ENCODE measurements at places on chromosomes 5 and 9.

GRCh38 chr5:133881576-133882388 is 86.6 kb downstream of the C5orf15 start:
- no peak for DNase-seq

DNA sequence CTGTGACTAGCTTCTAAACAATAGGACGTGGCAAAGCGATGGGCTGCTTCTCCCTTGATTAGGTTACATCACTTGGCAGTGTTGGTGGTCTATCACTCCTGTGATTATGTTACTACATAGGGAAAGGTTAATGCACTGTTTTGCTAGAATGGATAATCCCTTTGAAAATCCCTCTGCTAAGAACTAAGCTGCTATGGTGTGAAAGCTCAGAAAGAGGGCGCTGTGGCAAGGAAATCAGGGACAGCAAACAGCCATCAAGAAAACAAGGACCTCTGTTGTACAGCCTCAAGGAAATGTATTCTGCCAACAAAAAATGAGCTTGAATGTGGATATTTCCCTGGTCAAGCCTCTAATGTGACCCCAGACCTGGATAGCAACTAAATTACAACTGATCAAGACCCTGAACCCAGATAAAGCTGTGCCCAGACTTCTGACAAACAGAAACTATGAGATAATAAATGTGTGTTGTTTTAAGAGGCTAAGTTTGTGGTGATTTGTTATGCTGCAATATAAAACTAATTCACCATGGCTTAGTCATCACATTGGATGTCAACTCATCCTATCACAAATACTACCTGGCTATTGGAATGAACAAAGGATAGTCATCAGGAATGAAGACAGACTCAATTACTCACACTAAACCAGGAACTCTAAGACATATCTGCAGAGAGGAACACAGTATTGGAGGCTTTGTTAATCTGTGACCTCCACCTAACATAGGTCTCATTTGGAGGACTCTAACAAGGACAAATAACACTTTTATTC is 1215.9 kb downstream of the EFNA5 start:
- DNase-seq, result peak; percentile 83

- DNase-seq, result no peak
Observed at GRCh38 chr5:112823181-112823580, 37.9 kb upstream of the SRP19 start.

- DNase-seq, result peak; percentile 71
Observed at GRCh38 chr5:101678481-101679193, 617.4 kb downstream of the SLCO4C1 start.

- DNase-seq, result no peak
Observed at GRCh38 chr5:122112733-122113558, 16.4 kb upstream of the ZNF474 start.

DNA sequence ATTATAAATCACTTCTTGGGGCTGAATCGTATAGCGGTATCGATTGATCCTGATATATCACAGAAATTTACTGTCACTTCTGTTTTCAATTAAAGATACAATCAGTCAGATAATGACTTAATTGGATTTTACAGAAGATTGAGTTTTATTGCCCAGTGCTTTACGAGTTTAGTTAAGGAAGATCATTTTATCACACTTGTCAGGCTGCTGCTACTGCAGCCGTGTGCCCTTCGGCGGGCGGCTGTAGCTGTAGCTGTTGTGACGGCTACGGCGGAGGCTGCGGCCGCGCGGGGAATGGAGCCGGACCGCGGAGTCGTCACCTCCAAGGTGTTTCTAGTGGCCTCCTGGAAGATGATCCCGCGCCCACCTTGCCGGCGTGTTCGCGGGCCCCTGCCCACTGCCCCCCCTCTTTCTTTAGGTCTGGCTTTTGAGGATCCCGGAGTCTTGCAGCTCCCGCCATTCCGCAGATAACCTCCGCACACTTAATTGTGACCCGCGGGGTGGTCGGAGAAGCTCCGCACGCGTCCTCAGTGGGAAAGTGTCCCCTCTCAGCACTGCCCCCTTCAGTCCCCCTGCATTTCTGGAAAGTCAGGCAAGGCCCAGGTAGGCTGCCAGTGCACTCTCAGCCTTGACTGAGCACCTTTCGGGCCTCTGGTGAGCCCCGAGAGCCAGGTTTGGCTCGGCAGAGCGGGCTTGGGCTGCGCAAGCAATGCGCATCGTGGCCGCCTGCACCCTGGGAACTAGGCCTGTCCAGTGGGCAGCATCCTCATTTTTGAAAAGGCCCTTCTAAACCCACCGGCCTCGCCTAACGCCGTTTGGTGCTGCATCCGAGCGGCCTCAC is 6.9 kb upstream of the DMRT3 start:
- no peak for DNase-seq

DNA sequence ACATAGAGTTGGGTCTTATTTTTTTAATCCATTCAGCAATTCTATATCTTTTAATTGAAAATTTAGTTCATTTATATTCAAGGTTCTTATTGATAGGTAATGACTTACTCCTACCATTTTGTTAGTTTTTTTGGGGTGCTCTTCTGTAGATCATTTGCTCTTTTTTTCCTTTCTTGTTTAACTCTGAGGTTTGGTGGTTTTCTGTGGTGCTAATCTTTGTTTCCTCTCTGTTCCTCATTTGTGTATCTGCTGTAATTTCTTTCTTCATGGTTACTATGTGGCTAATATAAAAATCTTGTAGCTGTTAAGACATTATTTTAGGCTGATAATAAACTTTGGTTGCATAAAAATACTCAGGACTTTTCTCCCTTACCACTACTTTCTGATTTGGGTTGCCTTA is 181.6 kb upstream of the DMRTA1 start:
- DNase-seq, result no peak

DNA sequence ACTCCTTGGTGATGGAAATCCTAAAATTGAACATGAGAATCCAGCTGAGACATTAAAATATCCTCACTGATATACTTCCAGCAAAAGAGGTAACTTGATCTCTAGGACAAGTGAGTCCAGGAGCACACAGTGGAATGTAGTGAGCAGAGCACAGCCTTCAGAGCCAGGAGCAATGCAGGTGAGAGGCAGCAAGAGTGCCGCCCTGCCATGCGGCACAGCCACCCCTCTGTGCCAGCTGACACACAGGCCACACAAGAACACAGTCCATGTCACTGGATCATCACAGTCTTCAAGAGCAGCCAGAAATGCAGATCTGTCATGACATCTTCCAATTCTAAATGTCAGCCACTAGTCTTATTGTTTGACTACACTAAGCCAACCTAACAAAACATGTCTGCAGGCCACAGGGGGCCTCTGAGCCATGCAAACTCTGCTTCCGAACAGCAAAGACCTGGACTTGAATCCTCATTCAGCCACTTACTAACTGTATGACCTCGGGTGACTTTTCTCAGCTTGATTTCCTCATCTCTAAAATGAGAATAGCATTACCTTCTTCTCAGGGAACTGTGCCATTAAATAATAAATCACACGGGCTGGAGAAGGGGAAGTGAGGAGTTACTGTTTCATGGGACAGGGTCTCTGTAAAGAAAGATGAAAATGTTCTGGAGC is 47.0 kb downstream of the CCDC125 start:
- no peak for DNase-seq

GRCh38 chr5:103120607-103121200 is 603 bp downstream of the PPIP5K2 start:
- DNase-seq, result peak; percentile 53

DNA sequence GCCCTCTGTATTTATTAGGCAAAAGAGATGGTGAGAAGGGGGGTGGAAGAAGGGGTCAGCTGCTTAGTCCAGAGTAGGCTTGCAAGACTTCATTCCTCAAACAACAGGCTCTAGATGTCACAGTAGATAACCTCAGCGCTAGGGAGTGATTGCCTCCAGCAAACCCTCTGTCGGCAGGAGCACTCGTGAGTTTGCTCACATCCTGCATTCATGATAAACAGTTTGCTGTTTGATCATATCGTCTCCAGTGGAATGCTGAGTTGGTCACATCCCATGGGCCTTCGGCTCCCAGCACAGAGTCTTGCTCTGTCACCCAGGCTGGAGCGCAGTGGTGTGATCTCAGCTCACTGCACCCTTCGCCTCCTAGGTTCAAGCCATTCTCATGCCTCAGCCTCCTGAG is 3.6 kb downstream of the TTC23L start:
- DNase-seq, result peak; percentile 87

DNA sequence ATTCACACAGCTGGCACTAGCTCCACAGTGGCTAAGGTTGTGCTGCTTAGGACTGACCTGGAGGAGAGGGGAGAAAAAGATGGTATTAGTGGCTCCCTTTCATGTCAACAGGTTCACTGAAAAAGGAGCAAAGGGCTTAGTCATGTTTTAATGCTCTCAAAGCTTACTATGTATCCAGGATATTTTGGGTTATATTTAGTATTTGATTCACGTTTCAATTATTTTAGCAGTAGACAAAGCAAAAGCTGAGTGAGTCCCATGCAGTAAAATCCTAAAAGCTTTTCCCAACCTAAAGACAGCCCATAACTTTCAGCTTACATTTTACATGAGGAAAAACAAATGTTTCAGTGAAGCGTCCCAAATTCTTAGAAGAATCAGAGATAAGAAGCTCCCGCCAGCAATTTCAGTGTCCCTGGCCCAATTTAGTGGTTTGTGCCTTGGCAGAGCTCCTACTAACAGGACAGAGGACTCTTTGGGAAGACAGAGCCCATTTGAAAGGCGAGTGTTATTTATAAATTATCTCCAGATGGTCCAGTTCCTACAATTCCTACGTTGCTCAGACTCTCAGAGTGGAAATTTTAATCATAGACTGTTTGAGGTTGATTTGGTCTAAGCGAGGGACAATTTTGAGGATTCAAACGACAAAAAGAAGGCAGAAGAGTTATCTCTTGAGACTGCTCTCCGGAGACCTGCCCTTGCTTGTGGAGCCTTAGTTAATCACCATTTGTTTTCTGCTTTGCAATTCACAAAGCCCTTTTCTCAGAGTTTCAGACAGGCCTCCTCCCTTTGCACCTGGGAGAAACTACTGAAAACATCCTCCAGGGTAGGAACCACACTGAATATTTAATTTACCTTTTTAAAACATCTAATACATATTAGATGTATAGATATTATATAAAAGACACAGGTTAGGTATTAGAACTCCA is 225.0 kb upstream of the ANKRD55 start:
- DNase-seq, result peak; percentile 60

- DNase-seq, result no peak
Observed at GRCh38 chr5:170248172-170248930, 15.6 kb downstream of the C5orf58 start.

GRCh38 chr9:125608489-125609224 is 98.4 kb downstream of the MAPKAP1 start:
- DNase-seq, result no peak

- DNase-seq, result peak; percentile 19
Observed at GRCh38 chr9:79134654-79135053, 437.1 kb upstream of the TLE4 start.

DNA sequence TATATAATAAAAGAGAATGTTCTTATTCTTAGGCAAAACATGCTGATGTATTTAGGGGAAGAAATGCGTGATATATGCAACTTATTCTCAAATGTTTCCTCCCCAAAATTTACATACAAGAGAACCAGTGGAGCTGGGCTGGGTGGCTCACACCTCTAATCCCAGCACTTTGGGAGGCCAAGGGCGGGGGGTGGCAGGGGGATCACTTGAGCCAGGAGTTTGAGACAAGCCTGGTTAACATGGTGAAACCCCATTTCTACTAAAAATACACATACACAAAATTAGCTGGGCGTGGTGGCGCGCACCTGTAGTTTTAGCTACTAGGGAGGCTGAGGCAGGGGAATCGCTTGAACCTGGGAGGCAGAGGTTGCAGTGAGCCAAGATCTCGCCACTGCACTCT is 27.5 kb upstream of the UBTD2 start:
- DNase-seq, result no peak

DNA sequence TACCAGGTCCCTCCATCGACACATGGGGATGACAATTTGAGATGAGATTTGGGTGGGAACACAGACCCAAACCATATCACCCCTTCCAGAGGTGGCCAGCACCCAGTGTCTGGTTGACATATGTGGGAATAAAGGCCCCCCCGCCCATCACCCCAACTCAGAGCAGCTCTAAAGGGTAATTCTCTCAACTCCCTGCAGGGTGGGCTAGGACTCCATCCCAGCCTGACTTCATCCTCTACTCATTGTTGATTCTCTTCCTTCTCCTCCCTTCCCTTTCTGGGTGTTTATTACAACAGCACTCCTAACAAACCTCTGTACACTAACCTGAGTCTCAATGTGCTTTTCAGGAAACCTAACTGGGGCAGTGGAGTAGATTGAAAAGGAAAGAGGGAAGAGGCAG is 339.9 kb downstream of the ACTL7B start:
- DNase-seq, result no peak

DNA sequence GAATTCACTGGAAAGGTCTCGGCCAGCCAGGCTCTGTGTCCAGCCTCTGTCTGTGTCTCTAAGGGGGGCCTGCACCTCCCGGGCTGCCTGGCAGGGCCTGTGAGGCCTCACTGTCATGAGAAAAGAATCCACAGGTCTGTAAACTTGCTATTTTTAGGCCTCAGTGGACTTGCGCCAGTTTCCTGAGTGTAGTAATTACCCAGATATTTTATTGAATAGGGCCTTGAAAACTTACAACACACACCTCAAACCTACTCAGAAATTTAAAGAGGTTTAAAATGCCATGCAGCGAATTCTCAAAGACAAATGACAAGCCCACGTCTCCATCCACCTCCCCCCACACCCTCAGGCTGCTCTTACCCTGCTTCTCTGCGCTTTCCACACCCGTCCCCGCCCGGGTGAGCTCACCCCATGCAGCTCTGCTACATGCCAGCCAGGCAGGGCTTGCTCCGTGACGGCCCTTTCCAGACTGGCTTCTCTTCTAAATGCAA is 8.8 kb upstream of the TENT4A start:
- no peak for DNase-seq

DNA sequence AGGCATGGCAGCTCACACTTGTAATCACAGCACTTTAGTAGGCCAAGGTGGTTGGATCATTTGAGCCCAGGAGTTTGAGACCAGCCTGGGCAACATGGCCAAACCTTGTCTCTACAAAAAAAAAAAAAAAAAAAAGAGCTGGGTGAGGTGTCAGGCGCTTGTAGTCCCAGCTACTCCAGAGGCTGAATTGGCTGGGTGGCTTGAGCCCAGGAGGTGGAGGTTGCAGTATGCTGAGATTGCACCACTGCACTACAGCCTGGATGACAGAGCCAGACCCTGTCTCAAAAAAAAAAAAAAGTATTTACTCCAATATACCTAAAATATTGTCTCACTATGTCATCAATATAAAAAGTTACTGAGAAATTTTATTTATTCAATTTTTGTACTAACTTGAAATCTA is 2.8 kb downstream of the SCAI start:
- no peak for DNase-seq

GRCh38 chr5:179907556-179908324 is at the start of gene TBC1D9B:
TSS of gene TBC1D9B (minus strand) at chr5:179907897. CDS start at chr5:179907821, 76 bp downstream.
- DNase-seq, result peak; percentile 47

- DNase-seq, result no peak
Observed at GRCh38 chr5:93604644-93605515, 21.9 kb downstream of the NR2F1 start.

DNA sequence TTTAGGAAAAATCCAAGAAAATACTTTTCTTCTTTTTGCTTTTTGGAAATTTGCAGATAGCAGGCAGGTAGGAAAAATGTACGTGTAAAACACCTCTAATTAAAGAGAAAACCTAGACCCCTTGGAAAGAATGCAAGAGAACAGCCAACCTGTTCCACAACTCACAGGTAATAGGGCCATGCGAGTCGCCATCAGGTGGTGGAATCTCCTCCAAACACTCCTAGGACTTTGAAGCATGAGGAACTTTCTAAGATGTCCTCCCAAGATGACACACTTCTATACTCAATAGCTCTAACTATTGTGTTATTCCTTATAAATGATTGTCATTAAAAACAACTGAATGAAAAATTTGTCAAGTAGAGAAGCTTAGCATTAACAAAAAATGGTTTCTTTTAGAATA is 174.0 kb downstream of the TMC1 start:
- DNase-seq, result no peak

- DNase-seq, result no peak
Observed at GRCh38 chr5:170387775-170388639, 1.2 kb downstream of the KCNMB1 start.

- no peak for DNase-seq
Observed at GRCh38 chr9:24698881-24699518, 153.3 kb upstream of the IZUMO3 start.
